ENCODE measurements at places on chromosomes 3 and 15.

DNA sequence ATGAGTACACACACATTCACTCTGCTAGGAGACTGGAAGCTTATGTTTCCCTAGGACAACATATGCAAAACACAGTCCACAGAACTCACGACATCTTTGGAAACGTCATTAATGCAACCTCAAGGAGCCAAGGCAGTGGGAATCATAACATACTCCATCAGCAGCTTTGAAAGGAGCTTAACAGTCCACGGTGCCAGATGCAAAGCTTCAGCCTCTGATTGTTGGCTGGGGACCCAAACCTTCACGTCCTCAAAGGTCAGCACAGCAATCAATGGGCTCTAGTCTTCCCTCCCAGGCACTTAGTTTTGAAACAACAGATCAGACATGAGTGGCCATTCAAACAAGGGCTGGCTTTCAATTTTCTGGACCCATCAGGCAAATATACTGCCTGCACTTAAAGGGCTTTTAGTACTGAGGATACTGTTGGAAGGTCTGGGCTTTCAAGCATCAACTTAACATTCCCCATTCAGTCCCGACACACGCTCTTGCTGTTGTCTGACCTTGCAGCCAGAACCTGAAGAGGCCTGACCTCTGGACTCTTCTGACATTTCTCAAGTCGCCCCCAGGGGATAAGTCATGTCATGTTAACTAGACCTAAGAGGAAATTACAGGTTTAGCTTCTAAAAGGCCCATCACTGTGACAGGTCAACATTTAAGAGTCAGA, 223.0 kb downstream of the PDZRN3 start:
- DNase-seq = peak; percentile 76

GRCh38 chr3:193894121-193894863, 241.7 kb upstream of the HES1 start:
- no peak for DNase-seq

GRCh38 chr3:135020181-135020580, 225.1 kb downstream of the EPHB1 start:
- DNase-seq = no peak

- DNase-seq = peak; percentile 62
Observed at GRCh38 chr3:52446631-52447511, 2.0 kb upstream of the SEMA3G start.

GRCh38 chr3:20028905-20029331, 11.3 kb upstream of the KAT2B start:
- no peak for DNase-seq

GRCh38 chr15:95440712-95441111, 889.8 kb upstream of the NR2F2 start:
- DNase-seq = peak; percentile 32

- no peak for DNase-seq
Observed at GRCh38 chr15:56754772-56755370, 21.6 kb upstream of the ZNF280D start.

DNA sequence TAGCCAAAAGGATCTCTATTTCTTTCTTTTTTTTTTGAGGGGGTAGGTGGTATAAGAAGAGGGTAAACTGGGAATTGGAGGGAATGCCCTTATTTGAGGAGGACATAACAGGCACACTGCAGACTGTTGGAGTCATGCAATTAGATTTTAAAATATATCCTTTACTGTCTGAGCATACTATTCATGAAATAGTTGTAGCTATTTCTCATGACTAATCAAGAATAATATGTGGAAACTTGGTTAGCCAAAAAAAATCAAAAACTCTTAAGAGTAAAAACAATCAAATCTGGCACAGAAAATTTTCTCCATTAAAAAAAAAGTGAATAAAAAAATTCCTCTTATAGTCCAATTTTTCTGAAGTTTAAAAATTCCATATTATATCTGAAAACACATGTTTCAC, 174.9 kb downstream of the SCAPER start:
- DNase-seq = no peak

GRCh38 chr3:112004187-112004586, 5.5 kb downstream of the TAGLN3 start:
- no peak for DNase-seq

DNA sequence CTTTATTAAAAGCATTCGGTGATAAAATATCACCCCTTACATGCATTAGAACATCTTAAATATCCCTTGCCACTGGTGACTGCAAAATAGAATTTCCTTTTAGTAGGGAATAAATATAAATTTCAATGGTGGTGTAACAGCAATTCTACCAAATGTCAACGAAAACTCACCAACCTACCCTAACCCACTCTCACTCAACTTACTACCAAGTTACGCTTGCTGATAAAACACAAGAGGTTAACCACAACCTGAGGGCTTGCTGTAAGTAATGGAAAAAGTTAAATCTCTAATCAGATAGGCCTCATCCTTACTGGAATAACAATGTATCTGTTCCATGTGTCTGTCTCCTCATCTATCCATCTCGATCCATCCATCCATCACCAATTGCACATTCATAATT, 274.7 kb downstream of the FOXP1 start:
- no peak for DNase-seq

DNA sequence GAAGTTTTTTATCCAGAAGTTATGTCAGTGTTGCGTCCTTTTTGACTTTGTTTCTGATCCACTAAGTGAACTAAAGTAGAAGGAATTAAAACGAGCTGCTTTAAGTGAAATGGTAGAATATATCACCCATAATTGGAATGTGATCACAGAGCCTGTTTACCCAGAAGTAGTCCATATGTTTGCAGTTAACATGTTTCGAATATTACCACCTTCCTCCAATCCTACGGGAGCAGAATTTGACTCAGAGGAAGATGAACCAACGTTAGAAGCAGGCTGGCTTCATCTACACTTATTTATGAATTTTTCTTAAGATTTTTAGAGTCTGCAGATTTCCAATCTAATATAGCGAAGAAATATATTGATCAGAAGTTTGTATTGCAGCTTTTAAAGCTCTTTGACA, 57.6 kb downstream of the DNAH1 start:
- DNase-seq = no peak

- DNase-seq = no peak
Observed at GRCh38 chr3:29201604-29202003, 79.3 kb upstream of the RBMS3 start.

- no peak for DNase-seq
Observed at GRCh38 chr3:184986366-184986889, 166.4 kb downstream of the C3orf70 start.

DNA sequence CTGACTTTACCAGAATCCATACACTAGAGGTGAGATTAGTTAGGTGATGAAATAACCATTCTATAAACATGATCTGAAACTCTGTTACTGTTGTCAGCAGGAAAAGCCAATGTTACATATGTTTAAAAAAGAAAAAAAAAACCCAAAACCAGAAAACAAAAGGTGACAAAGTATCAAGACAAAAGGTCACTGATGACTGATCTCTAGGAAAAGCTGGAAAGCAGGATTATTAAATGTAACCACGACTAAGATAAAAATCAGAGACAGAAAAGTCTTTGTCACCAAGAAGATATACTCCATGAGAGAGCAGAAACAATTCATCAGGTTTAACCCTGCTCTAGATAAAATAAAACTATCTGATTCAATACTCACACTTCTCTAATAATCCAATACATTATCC, 5.4 kb upstream of the SETD5 start:
- DNase-seq = no peak

- no peak for DNase-seq
Observed at GRCh38 chr15:32866454-32867312, 148.9 kb downstream of the GREM1 start.

GRCh38 chr3:154050766-154051165, 70.4 kb upstream of the ARHGEF26 start:
- no peak for DNase-seq
